HCEC 1CT (cell line): ENCODE measurements at places on chromosomes 1 and 21.

DNA sequence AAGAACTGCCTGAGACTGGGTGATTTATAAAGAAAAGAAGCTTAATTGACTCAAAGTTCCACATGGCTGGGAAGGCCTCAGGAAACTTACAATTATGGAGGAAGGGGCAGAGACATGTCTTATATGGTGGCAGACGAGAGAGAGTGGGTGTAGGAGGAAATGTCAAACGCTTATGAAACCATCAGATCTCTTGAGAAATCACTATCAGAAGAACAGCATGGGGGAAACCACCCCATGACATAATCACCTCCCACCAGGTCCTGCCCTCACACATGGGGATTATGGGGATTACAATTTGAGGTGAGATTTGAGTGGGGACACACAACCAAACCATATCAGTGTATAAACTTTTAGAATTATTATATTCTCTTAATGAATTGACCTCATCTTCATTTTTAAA is 335.9 kb upstream of the DPYD start:
- no peak for DNase-seq

- no peak for DNase-seq
Measured at GRCh38 chr1:211511947-211512346, 20.0 kb upstream of the RD3 start.

- no peak for DNase-seq
Measured at GRCh38 chr1:230105245-230105753, 38.3 kb downstream of the GALNT2 start.

DNA sequence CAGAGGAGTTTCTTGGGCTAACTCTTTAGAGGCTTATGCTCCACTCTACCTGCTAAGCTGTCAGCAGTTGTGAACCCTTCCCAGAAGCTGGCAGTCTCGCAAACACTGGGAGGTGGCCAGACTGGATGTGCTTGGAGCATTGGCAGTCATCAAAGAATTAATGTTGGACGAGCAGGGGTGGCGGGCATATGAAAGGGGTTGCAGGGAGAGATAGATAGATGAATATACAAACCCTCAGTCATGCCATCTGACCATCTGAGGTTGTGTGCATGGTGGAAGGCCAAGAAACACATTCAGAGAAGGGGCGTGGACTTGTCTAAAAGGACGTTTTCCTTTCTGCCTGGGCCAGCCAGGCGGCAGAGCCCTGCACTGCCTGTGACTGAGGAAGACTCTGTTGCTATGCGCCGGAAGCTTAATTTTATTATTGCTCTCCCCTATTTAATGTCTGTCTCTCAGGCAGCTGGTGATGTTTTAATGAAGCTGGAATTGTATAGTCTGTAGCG is 164.4 kb downstream of the PBX1 start:
- DNase-seq: no peak

GRCh38 chr1:22450351-22451021 is 1.2 kb upstream of the ZBTB40 start:
- no peak for DNase-seq

GRCh38 chr1:24186711-24186992 is 437 bp downstream of the IFNLR1 start:
- DNase-seq: no peak

- DNase-seq: peak; percentile 59
Measured at GRCh38 chr1:101291562-101292380, 55.0 kb downstream of the S1PR1 start.

GRCh38 chr21:28444111-28444510 is 548.6 kb downstream of the LTN1 start:
- DNase-seq: peak; percentile 36

GRCh38 chr1:232658386-232658785 is 28.5 kb upstream of the SIPA1L2 start:
- no peak for DNase-seq

- no peak for DNase-seq
Measured at GRCh38 chr1:21331752-21332478, 41.7 kb upstream of the ECE1 start.

DNA sequence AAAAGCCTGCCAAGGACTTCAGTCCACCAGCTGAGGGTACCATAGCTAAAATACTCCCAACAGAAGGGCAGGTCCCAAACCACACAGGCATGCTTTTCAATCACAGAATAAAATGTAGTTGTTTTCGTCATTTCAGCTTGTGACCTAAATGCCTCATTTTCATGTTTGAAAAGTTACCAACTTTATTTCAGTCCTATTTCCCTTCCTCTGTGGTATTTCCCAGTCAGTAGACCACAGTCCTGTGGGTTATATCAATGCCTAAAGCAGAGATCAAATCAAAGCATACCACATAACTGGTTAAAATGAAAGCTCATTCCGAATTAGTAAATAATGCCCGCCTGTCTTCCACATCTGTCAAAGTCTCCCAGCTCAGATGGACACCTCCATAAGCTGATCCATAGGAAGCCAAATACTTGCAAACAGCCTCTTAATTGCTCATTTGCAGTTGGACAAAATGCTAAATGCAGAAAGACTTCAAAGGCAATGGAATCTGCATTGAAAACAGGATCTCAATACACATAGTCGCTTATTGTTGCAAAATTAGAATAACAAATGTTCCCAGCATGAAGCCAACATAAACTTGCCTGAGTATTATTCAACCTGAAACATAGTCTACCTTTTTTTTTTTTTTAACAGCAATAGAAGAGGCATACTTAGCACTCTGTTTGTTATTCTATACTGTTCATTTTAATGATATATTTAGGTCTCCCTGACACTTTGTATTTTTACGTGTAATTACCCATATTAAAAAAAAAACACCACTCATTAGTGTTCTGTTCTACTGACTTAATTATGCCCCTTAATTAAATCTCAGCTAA is 53.9 kb downstream of the NR5A2 start:
- DNase-seq: no peak

DNA sequence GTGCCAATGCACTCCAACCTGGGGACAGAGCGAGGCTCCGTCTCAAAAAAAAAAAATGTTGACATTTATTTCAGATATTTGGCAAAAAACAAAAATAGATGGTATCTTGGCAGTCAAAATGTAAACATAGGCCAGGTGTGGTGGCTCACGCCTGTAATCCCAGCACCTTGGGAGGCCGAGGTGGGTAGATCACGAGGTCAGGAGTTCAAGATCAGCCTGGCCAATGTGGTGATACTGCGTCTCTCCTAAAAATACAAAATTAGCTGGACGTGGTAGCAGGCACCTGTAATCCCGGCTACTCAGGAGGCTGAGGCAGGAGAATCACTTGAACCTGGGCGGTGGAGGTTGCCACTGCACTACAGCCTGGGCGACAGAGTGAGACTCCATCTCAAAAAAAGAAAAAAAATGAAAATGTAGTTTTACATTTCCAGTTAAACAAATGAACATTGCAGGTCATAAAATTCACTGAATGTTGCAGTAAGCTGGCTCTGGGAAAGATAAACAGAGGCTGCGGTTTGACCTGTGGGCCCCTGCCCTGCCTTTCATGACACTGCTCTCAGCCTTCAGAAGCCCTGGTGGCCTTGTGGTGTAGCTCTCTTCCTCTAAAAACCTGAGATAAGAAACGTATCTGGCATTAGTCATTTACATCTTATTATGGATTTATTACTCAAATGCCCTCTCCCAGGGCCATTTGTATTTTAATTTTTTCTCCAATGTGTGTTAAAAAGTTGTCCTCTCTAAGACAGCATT is 12.2 kb upstream of the SLC44A3 start:
- no peak for DNase-seq

DNA sequence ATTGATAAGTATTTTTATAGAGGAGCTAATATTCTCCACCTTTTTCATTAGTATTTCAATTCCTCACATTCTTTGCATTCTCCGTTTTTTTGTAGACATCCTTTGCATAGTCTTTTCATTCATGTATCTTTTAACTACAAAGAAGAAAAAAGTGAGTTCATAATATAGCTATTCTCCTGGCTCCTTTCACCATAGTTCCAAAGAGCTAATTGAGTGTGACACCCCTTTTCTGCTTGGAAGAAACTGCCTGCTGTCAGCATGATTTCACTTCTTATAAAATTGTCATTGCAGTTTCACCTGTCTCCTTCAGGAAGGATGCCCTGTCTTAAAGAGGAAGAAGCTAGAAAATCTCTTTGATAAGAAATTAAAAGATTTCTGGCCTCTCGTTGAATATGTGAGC is 991.1 kb downstream of the KCNT2 start:
- no peak for DNase-seq

- DNase-seq: peak; percentile 55
Measured at GRCh38 chr1:42429603-42430002, 26.2 kb downstream of the ZMYND12 start.

DNA sequence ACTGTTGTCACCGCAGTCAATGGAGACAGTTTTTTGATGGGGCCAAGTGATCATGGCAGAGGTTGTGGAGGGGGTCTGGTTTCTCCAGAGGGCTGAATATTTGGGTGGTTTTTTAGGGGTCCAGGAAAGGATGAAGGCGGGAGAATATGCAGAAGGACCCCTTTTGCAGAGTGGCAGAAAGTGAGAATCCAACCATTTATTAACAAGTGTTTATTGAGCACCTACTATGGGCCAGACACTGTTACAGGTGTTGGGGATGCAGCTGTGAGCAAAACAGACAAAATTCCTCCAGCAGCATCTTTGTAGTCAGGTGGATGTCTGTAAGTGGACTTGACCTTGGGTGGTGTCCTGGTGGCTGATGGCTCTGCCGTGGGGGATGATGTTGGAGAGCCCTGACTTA is 15.4 kb downstream of the PADI1 start:
- DNase-seq: no peak

- no peak for DNase-seq
Measured at GRCh38 chr1:31912839-31913239, 25.3 kb downstream of the PTP4A2 start.

- DNase-seq: peak; percentile 28
Measured at GRCh38 chr1:192491804-192492554, 83.6 kb upstream of the RGS1 start.

- DNase-seq: no peak
Measured at GRCh38 chr1:38062361-38063288, 16.0 kb upstream of the POU3F1 start.

- no peak for DNase-seq
Measured at GRCh38 chr1:26285366-26286063, 5.6 kb downstream of the SH3BGRL3 start.

GRCh38 chr1:67317803-67318202 is 10.1 kb downstream of the IL12RB2 start:
- no peak for DNase-seq

DNA sequence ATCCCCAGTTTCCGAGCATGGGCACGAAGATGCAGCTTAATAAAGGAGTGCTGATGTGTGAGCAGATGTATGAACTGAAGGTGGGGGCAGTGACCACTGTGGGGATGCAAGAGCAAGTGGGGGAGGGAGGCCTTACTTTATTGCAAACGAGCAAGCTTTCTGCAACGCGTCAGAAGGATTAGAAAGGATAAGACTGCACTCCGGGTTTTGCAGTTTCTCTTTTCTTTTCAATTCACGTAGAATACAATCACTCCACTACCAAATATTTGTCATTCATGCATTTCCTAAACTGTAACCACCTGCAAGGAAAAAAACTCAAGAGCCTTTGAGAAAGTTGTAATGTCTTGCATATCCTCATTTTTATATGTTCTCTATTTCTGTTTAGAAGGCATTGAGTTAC is 4.3 kb upstream of the OR2C3 start:
- no peak for DNase-seq

DNA sequence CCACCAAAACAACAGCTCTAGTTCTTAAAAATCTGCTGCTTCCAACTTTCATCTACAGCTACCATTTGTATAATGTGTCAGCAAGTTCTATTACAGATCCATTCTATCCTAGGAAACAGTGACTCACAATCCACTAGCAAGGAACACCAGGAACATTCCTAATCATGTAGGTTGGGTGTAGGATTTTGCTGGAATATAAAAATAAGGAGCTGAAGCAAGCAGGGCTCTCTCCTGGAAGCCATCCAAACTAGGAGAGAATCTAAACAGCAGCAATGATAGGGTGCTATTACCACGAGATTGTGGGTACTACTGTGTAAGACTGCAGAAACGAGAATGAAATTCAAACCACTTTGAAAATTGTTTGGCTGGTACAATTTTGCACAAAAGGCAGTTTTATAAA is 135.0 kb downstream of the PTPN14 start:
- DNase-seq: peak; percentile 81

GRCh38 chr1:84687714-84688462 is 2.4 kb downstream of the SSX2IP start:
- DNase-seq: peak; percentile 39

DNA sequence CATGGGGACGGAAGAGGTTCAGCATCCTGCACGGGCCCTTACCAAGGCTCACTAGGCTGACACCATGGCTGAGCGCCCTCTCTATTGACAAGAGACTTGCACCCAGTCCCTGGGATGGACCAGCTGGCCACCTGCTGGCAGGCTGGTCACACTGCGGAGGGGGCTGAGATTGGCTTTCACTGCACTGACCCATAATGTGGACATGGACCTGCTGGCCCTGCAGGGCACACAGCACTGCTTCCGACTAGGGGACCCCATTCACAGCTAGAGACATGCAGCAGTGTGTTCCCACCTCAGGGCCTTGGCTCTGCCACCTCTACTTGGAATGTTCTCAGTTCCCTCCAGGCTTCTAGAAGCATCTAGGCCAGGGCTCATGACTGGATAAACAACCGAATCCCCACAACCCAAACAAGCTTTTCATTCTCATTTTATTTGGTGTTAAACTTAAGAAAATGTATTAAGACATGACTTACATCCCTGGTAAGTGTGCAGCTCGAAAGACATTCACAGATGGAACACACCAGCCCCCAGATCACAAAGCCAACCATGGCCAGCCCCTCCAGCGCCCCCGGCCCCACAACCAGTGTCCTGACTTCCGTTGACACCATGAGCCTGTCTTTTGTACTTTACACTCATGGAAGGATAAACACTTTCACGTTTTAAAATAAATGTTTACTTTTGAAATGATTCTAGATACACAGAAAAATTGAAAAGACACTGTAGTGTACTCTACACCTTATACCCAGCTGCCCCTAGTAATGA is 9.3 kb upstream of the SRARP start:
- DNase-seq: peak; percentile 72

GRCh38 chr21:29524055-29524454 is 225.3 kb downstream of the BACH1 start:
- DNase-seq: no peak

DNA sequence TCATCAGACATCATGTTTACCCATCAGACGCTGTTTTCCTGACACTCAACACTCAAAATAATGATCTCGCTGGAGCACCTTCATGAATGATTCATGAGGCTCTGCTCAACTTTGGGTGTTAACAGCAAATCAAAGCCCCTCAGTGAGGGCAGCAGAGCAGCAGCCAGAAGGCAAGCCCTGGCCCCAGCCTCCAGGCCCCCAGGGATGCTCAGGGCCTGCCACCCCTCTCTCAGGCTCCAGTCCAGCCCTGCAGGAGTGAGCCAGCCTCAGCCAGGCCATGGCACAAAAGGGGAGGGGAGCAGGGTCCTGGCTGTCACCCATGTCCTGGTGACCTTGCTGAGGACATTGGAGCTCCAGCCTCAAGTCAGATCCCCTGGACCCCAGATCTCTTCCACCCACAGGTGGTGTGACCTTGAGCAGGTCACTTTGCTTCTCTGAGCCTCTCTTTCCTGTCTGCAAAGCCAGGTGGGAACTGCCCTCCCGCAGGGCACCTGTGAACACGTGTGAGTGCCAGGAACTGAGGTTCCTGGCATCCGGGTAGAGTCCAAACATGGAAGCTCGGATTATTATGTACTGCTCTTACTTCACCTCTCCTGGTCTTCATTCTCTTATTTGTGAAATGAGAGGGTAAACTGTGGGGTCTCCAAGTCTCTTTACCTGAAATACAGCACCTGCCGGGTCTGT is 161.6 kb upstream of the VAMP3 start:
- DNase-seq: no peak
